ENCODE measurements at places on chromosomes 2 and 18. TPM values are rescaled to one million over a fixed set of nuclear protein-coding genes. Genes with fewer than 3 reads are reported as not detected.

Gene TMEM37
- total RNA-seq = not detected

Gene FAHD2B
- total RNA-seq = 13.7 TPM

Gene POTEJ
- total RNA-seq = not detected

Gene AQP12A
- not detected for total RNA-seq

DNA sequence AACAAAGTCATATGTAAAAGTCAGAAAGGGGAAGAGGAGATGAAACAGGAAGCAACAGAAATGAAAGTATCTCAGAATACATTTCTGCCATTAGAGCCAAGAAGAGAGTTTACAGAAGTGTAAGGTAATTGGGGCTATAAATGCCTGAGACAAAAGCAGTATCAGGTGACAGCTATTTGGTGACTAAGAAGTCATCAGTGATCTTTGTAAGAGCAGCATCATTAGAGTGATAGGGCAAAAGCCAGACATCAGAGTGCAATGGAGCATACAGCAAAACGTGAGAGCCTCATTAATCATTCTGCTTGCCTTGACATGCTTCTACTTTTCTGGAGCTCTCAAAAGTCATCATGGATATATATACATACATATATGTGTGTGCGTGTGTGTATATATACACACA, 804.7 kb upstream of the PIK3C3 start:
- no peak for ATAC-seq

DNA sequence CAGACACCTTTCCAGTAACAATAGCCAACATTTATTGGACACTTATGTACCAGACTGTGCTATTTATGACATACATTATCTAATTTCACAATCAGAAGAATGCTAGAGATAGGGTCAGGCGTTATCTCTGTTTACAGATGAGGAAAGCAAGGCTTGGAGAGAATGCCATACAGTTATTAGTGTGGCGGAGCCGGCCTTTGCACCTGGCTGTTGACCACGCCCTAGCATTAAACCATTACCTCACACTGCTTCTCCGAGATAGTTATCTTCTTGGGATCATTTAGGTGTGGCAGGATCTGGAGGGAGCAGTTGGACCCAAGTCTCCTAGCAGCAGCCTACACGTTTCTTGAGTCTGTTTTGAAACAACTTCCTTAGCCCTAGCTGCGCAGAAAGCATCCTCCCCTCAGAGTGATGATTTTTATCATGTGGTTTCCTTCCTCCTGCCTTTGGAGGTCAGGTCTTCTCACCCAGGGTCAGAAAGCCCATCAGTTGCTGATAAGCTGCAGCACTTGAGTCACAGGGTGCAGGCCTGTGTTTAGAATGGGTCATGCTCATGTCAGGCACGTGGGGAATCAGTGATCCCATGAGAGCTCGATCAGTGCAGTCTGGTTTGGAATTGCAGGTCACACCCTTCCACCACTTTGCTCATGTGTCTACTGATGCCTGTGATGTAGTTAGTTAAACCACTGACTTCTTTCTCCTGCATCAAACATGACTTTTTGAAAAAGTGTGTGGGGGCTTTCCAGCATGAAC, 118.2 kb downstream of the SPTBN1 start:
- ATAC-seq = peak; percentile 56

GRCh38 chr2:200423541-200423940, 86.3 kb downstream of the KCTD18 start:
- ATAC-seq = no peak

Gene UGT1A10
- 0.16 TPM for total RNA-seq

DNA sequence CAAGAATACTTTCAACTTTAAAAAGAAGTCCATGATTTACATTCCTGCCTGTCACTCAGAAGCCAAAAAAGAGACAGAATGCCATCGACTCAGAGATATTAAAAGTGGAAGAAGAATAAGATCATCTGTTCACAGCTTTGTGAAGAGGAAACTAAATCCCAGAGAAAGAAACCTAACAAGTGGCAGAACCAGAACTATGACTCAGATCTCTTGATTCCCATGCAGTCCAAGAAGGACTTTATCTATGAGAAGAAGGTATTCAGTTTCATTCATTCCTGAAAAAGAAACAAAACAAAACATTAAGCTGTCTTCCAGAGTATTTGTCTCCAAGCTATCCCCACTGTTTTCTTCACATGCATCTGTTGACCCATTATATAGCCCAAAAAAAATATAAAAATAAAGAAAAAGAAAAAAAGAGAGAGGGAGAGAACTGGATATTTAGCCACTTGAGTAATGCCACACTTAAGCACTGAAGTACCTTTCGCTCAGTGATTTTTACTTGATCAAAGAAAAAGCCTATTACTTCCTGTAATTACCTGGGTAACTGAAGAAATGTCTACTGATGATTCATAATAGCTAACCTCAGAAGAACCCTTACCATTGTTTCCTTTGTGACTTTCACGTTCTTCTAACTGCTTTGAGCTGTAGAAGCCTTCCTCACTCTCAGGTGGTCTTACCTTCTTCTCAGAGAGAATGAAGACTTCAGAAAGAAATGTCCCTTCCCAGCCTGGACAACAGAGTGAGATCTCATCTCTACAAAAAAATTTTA, 17.7 kb upstream of the AKAIN1 start:
- ATAC-seq = peak; percentile 84

GRCh38 chr2:197107291-197108269, 181.1 kb upstream of the PGAP1 start:
- ATAC-seq = no peak

DNA sequence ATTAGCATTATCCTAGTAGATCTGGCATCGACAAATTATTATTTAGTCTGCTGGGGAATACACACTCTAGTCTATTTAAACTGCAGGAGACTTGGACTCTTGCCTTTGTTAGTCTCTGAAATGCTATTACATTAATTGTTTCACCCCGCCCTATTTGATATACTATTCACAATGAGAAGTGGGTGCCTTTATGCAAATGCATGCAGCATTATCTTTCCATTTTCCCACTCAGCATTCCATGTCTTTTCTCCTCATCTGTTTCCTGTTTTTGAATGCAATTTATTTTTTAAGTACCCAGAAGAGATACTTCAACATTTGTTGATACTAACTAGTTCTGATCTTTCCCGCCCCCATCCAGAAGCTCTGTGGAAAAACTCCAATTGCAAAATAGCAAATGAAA, 395.3 kb upstream of the NXPH2 start:
- no peak for ATAC-seq

Gene MC4R
- not detected for total RNA-seq

GRCh38 chr2:138536740-138537139, 35.2 kb downstream of the SPOPL start:
- no peak for ATAC-seq

DNA sequence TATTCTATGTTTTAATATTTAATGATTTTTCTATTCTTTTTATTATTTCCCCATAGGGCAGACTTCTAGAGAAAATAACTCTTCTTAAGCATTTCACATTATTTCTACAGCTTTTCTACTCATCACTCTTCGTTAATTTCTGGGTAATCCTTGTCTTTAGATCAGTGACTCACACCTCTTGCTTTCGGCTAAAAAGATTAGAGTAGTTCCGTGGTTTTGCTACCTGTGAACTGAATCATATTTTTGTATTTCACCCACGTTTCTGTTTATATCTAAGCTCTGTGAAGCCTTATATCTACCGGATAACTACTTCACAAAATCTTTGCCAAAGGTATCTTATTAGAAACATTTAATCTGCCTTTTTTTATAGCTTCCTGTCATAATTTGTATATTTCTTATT, 685.5 kb upstream of the FSHR start:
- ATAC-seq = no peak
